ENCODE measurements at places on chromosomes 1 and 21.
A peak's percentile ranks its signal among the peaks of the same experiment; 100 is the strongest.

- DNase-seq, result no peak
Measured at GRCh38 chr21:45026066-45026745, 48.2 kb upstream of the ADARB1 start.

- peak; percentile 81 for DNase-seq
Measured at GRCh38 chr1:208202333-208202995, 41.7 kb downstream of the PLXNA2 start.

DNA sequence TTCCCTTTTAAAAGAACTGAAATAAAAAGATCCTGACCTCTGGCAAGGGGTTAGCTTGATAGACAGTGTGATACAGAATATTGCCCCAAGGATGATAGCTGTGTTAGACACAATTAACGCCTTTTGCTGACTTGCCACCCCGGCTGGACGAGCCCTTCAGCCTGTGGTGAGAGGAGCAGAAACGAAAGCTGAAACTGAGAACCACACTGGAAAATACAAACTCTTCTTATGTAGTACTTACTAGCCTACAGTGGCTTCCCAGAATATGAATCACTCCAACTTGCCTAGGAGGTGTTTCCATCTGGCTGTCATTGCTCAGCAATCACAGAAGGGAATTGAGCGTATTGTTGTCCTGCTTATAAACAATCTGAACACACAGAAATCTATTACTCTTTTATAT lies 22.9 kb downstream of the SAMSN1 start:
- DNase-seq, result no peak

GRCh38 chr21:45588871-45589491 lies 46.7 kb upstream of the SLC19A1 start:
- no peak for DNase-seq

GRCh38 chr1:189656628-189657530 lies 820.8 kb downstream of the BRINP3 start:
- peak; percentile 40 for DNase-seq

DNA sequence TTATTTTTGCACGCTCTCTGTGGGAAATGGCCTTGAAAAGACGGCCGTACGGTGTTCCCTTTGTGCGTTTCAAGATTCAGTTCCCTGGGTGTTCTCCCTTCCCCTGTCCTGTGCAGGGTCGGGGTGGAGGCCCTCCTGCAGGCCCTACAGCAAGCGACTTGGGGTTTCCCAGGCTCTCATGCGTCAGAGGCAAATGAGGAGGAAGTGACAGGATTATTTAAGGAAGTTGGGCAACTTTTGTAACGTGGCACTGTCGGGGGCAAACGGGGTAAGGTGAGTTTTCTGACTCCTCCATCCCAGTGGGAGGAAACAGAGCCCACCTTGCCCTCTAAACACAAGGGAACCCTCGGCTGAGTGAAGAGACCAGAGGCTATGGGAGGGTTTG lies 16.1 kb upstream of the AJAP1 start:
- DNase-seq, result no peak

- no peak for DNase-seq
Measured at GRCh38 chr1:3463408-3463863, 9.0 kb downstream of the ARHGEF16 start.

DNA sequence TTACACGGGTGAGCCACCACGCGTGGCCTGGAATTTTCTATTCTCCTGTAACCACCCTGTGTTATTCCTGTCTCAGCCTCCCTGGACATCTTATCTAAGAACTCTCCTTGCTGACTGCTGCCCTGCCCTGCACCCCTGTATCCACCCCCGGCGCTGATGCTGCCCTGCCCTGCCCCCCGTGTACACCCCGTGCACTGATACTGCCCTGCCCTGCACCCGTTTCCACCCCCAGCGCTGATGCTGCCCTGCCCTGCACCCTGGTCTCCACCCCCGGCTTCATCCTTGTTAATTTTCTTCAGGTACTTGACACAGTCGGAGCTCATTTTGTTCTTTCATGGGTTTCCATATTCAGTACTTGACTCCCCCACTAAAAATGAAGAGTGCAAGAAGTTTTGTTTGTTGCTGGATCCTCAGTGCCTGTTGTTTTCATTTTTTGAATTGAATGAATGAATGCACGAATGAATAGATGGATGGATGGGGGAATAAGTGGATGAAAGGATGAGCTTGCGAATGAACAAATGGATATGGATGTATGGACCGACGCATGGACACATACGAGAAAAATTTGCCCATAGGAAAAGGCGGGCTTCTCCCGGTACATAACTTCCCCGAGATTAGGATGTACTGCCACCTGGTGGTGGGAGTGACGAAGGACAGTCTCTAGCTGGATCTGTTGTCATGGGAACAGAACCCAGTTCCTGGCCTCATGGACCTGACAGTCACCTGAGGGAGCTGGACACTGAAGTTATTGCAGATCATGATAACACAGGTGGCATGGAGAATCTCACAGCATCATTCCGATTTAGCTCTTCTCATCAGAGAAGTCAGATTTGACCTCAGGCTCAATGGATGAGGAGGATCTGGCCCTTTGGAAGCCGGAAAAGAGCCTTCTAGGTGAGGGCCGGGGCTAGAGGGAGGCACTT lies 14.9 kb downstream of the AADACL4 start:
- peak; percentile 51 for DNase-seq

DNA sequence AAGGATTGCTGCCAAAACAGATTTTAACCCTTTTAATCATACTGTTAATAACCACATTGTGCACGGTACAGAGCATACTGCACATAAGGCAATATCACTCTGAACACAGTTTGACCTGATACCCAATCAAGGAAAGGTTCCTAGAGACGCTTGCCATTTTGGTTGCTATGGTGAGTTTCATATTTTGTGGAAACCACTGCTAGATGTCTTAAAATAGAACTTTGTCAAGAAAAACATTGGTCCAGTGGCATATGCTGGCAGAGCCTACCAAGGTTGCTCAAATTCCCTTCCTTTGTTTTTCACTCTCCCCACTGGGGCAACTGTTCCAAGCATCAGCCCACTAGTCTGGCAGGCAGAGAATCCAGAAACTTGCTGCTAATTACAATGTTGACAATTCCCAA lies 114.8 kb upstream of the DPYD start:
- DNase-seq, result no peak

DNA sequence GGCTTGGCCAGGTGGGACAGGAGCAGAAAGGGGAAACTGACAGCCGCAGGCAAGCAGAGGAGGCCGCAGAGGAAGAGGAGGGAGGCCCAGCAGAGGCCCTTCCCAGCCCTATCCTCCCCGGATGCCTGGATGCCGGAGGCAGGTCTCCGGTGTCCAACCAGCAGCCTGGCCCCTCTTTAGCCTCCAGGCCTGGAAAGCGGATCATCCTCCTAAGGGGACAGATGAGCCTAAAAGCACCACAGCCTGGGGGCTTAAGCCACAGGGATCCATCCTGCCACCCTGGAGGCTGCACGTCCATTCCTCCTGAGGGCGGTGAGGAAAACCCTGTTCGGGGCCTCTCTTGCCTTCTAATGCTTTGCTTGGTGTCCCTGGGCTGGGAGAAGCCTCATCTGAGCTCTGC lies 334.1 kb upstream of the VAMP3 start:
- peak; percentile 13 for DNase-seq

DNA sequence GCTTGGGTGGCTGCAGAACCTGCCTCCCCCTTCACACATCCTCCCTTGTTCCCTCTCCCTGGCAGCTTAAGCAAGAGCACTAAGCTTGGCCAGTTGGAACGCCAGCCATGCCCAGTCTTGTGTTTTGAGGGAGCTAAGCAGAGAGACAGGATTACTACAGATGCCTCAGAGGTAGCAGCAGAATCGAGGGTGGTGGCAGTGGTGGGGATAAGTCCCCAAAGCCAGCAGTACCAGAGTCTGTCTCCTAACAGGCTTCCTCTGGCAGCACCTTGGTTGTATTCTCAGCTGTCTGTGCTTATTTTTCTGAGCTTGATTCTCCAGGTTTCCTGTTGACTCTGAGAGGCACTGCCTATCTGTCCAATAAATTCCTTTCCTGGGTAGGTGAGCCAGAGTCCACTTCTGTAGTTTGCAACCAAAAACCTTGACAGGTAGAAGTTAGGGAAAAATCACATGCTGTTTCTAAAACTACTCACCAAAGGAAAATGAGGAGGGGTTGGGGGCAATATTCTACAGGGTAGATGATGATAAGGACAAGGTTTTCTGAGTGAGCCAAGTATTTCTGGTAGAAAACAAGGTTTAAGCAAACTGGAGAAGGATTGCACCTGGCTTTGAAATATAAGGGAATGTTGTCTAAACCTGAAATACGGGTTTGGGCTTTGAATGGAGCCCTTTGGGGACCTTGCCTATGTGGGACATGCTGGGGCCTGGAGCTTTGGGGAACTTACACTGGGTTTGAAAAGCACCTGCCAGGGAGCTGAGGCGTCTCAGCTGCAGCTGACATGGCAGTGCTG lies 100.8 kb downstream of the PBX1 start:
- DNase-seq, result peak; percentile 6

DNA sequence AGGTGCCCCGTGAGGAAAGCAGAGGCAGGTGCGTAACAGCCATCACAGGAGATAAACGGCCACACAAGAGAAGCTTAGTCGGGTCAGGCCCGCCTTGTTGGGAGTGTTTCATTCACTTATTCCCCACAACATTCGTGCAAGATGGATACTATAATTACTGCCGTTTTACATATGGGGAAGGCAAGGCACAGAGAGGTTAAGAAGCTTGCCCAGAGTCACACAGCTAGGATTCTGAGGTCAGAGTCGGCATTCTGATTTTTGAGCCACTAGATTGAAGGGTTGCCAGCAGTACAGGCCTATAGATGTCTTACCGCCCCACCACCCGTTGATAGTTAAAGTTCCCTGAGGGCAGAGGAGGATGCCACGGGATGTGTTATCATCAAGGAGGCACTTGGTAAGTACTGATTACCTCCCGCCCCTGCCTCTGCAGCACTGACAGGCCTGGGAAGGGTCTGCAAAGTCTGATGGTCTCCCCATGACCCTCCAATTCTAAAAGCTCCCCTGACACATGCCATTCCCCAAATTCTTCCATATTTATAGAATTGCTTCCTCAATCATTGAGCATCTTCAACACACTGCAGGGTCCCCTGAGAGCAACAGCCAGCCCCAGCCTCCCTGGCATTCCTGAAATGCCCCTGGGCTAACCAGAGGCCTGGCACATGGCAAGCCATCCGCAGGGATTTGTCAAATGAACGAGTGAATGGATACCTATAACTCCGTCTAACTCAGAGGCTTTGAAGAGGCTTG lies 74.7 kb upstream of the CLDN14 start:
- no peak for DNase-seq

DNA sequence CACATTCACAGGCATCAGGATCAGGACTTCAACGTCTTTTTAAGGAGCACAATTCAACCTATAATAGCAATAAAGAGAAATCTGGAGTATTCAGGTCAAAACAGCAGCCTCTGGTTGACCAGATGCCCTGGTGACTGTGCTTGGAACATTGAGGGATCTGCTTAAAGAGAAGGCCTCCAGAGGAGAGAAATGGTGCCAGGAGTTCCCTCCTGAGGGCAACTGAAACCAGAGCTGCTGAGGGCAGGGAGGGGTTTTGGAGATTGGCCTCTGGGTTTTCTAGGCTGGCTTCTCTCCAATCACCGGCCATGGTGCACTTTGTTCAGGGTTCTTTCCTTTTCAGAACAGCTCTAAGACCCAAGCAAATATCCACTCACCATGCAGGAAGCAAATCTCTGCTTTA lies 190.7 kb upstream of the KIAA0040 start:
- DNase-seq, result peak; percentile 24

GRCh38 chr1:27045973-27046558 lies 33.4 kb upstream of the TENT5B start:
- DNase-seq, result peak; percentile 37

- DNase-seq, result no peak
Measured at GRCh38 chr1:11373895-11374747, 101.1 kb downstream of the UBIAD1 start.

- DNase-seq, result no peak
Measured at GRCh38 chr1:70827030-70827429, 220.6 kb downstream of the PTGER3 start.

GRCh38 chr1:63983391-63984256 lies 209.8 kb downstream of the ROR1 start:
- no peak for DNase-seq

- DNase-seq, result peak; percentile 69
Measured at GRCh38 chr1:60126723-60127122, 53.2 kb upstream of the C1orf87 start.

DNA sequence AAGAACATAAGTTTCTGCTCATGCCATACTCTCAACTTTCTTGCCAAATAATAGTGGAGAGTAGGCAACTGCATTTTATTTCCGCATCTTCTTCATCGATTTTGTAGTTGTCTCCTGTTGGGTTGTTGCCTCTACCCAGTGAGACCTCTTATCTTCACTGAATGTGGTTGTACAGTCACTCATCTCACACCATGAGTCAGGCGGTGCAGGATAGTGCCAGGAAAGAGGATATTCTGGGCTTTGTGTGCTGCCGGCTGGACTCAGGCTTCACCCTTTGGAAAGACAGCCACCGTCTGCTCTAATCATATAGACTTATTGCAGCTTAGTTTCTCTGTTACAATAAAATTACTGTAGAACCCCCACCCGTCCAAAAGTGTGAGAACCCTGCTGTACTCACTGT lies 154.3 kb upstream of the USP24 start:
- DNase-seq, result no peak

- no peak for DNase-seq
Measured at GRCh38 chr1:54248966-54249365, 49.0 kb downstream of the MRPL37 start.

GRCh38 chr21:46180079-46180722 lies 4.1 kb downstream of the SPATC1L start:
- no peak for DNase-seq

- no peak for DNase-seq
Measured at GRCh38 chr21:27649323-27649722, 682.4 kb upstream of the ADAMTS5 start.

DNA sequence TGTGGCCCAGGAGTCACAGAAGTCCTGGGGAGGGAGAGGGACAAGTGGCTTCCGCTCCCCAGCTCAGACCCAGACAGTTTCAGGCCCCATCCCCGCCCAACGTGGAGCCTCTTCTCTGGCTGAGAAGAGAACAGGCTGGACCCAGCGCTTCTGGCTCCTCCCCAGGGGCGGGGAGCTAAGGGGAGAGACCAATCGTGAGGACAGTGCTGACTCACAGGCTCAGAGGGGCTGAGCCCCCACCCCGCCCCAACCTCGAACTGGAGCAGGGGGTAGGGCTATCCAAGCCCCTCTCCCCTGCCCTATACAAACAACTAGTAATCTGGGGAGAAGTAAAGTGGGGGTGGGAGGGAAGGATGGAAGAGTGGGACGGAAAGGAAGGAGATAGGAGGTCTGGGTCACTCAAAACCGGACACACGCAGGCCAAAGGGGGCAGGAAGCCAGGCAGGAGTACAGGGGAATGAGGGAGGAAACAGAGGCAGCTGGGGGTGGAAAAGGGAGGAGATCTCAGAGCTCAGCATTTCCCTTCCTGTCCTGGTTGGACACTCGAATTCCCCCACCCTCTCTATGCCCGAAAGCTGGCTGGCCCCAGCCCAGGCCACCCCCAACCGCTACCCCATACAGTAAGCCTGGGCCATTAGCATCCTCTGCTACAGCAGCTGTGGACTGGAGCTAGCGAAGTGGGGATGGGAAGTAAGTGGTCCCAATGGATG lies at the start of gene SHC1:
TSS of gene SHC1 (minus strand) at position 117 of the 710 bp plus-strand sequence. CDS start 221 bp downstream, outside the sequence.
- no peak for DNase-seq
